Femur (tissue), 1 donor: ENCODE measurements at places on chromosomes 16 and 17.

DNA sequence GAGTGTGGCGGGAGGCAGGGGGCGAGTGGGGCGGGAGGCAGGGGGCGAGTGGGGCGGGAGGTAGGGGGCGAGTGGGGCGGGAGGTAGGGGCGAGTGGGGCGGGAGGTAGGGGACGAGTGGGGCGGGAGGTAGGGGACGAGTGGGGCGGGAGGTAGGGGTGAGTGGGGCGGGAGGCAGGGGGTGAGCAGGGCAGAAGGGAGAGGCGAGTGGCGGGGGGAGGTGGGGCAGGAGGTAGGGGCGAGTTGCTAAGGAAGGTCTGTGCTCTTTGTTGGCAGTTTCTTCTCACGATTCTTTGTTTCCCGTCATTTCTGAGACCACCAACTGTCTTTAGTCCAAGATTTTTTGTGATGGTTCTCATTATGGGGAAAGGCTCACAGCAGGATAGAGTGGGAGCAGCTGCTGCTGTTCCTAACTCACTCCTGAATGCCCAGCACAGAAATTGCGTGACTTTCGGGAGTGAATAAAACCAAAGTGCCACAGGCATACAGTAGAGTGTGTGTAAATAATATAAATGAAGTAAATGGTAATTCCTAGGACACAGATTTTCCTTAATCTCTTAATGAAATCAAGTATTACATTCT is 44.7 kb downstream of the COG7 start:
- DNase-seq: no peak

GRCh38 chr17:2172999-2173398 is 118.1 kb downstream of the HIC1 start:
- no peak for DNase-seq

DNA sequence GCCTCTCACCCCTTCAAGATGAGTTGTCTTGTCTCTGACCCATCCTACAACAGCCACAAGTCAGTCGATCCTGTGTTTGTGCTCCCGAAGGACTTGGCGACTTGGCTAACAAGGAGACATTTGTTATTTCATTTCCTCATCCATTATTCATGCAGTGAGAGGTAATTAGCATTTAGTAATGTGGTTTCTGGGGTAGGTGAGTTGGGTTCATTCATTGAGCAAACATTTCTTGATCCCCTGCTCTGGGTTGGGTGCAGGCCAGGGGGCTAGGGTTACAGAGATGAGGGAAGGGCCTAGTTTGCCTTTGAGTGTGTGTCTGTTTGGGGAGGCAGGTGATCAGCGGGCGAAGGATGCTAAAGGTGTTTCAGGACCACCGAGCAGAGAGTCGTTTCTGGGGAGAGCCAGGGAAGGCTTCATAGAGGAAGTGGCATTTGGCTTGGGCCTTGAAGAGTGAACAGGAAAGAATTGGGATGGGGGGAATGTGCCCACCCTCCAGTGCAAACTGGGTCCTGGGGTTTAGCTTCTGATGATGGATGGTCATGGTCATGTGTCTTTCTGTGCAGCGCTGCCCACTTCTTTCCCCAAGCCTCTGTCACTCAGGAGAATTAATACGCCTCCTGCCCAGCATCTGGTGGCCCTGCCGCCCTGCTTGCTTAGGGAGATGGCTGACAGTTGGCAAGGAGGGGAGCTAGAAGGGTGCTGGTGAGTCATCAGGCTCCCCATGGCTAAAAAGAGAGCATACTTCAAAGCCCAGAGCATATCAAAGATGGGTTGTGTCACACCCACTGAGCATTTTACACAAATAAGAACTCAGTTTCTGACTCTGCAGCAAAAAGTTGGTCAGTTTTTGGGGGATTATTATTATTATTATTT is 38.5 kb downstream of the MSI2 start:
- no peak for DNase-seq

DNA sequence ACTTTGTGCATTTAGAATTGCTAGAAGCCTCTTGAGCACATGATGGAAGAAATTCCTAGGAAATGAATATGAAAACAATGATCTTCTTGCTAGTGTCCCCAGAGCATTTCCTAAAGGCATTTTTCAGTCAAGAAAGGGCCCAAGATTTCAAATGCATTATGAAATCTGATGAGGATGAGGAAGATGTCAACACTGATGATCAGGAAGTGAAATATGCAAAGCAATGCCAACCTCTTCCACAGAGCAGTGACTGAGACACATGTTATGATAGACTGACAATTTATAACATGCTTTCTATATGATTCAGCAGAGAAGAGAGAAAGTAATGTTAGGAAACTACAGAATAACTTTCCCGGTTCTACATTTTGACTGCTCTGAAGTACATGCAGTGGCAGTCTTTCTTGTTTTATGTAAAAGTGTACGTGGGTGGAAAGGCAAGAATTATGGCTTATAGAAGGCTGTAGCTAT is 859.1 kb upstream of the GOT2 start:
- no peak for DNase-seq

- no peak for DNase-seq
Measured at GRCh38 chr17:38587203-38587602, 18.5 kb downstream of the SRCIN1 start.

DNA sequence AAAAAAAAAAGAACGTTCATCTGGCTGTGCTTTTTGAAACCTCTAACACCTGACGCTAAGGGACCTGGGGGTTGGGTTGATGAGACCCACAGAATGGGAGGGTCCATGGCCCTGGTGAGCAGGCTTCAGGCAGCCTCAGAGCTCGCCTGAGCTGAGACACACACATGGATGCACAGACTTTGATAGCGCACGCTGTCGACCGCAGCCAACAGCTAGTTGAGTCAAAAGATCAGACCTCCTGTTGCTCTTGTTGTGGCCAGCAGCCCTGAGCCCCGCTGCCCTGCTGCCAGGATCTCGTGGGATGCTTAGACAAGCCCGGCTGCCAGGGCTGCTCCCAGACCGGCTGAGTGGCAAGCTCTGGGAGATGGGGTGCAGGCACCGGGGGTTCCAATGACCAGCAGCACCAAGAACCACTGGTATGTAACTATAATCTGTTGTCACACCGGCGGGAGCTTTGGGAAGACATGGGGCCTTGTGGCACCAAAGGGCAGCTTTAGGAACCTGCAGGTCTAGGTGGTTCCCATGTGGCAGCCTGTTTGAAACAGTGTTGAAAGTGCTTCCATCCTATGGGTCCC is 20.0 kb upstream of the MEAK7 start:
- DNase-seq: no peak
